NCI-H187 treated with DMSO at 0.1 percent for 48 hours (cell line): ENCODE measurements at places on chromosomes 2 and 18.

DNA sequence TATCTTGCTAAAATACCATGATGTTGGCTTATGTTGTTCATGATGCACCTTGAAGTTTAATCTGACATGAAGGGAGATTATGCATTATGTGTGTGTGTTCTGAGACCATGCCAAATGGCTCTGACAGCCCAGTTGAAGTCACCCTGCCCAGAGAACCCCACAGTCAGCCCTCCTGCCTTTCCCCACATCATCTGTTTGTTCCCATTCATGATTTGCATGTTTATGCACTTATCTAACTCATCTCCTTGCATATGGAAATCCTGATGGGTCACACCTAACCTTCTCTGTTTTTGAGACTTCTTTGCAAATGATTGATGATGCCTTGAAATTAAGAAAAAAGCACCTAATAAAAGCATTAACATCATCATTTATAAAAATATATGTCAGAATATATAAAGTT, 752.2 kb downstream of the GALR1 start:
- DNase-seq: no peak

- DNase-seq: no peak
Measured at GRCh38 chr2:156331572-156332283, 793 bp downstream of the NR4A2 start.

DNA sequence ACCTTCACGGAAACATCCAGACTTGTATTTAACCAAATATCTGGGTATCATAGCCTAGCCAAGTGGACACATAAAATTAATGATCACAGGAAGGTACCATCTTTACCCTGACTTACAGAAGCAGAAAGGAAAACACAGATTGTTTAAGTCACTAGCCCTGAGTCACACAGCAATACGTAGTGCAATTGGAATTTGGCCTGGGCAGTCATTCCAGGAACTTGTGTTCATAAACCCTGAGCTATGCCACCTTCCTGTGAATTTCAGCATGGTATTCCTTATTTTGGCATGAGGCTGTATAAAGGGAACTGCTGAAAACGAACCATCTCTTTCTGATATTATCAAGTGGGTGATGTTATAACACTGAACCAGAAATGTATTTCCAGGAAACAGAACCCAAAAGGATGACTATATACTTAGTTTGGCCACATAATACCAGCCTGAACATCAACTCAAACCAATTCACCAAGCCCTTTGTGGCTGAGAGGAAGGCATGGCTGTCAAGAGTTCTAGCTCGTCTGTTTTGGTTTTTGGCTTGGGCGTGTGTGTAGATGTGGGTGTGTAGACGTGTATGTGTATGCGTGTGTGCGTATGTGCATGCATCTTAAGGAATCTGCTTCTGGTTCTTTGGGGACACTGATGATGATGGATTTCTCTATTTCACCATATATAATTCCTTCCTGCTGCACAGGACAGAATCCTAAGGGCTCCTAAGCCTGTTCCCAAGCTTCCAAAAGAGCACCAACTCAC, 533.4 kb upstream of the ID2 start:
- DNase-seq: no peak

DNA sequence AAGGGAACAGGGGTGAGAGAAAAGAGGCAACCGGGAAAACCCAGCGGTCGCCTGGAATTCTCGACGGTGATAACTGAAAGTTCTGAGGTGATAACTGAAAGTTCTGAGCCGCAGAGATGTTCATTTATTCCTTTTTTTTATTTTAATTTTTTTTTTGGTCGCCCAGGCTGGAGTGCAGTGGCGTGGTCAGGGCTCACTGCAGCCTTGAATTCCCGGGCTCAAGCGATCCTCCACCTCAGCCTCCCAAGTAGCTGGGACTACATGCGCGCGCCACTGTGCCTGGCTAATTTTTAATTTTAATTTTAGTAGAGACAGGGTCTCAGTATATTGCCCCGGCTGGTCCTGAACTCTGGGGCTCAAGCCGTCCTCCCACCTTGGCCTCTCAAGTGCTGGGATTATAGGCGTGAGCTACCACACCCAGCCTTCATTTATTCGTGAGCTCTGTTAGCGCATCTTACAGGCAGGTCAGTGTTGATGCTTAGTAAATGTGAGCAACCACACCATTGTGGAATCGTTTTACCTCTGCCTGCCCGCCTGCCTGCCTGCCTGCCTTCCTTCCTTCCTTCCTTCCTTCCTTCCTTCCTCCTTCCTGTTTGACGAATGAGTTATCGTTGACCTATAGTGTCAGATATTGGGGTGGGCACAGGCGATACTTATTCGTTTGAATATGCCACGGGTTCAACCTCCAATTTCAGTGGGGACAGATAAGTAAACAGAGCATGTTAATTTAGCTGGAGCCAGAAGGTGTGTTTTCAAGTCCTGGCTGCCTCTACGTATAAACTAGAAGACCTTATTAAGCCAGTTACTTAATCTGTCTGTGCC, 557 bp upstream of the E2F6 start:
- no peak for DNase-seq

DNA sequence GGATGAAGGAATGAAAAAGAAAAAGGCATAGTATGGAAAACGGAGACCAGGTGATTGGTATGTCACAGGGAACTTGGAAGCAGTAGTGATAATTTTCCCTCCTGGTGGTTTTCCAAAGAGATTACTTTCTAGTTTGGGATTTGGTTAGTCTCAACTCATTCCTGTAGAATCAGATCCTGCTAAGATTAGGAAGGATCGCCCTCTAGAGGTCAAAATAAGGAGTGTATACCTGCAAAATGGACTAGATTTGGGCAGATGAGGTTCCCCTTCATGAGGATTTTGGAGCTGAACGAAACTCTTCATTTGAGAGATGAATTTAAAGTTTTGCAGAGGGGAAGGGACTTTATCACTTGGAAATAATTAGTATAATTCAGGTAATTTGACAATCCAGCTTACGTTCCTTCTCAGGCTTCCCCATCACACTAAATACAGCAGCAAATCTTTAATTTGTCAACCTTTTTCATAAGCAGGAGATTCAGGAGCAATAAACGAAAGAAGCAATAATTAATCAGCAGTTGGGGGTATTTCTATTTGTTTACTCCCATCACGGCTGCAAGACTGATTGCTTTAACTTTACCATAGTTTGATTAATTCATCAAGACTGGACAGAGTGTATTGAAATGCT, 65.2 kb downstream of the CCDC195 start:
- DNase-seq: no peak
